ENCODE measurements at places on chromosomes 13 and 19.
A peak's percentile ranks its signal among the peaks of the same experiment; 100 is the strongest.

GRCh38 chr19:34808566-34808965, 35.6 kb upstream of the ZNF599 start:
- no peak for DNase-seq

DNA sequence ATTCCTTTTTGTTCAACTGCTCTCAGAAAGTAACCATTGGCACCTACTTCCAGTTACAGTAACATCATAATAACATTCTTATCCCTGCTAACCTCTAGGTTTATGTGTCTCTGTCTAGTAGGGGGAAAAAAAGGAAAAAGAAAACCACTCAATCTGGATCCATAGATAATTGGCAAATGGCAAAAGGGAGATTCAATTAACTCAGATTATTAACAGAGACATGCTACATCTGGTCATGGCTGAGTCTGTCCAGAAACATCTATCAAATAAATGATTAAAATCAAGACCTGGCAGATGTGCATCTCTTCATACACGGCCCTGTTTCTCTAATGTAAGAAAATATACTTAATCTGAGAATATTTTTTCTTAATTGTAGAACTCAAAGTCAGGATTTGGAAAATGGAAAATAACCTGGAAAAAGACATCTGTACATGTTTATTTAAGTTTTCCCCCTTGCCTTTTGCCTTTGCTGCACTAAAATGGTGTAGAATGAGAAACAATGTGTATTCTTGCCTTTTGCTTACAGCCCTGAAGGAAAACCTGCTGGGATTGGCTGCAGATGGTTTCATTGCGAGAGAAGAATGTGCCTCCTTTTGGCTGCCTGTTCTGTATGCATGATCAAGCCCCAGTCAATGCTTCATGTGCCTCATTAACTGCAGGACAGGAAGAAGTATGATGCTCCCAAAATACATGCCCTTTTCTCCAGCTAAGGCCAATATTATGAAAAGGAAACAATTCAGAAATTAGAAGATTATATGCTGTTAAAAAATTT, 921.6 kb upstream of the PCDH20 start:
- DNase-seq: no peak

GRCh38 chr13:22455036-22455435, 725.7 kb upstream of the SGCG start:
- DNase-seq: no peak

- DNase-seq: no peak
Observed at GRCh38 chr19:43330726-43331434, 22.6 kb upstream of the CD177 start.

GRCh38 chr13:26095846-26096610, 44.2 kb upstream of the SHISA2 start:
- DNase-seq: no peak

- no peak for DNase-seq
Observed at GRCh38 chr13:26021956-26022355, 29.9 kb downstream of the SHISA2 start.

- DNase-seq: peak; percentile 23
Observed at GRCh38 chr13:102870677-102871415, 25.0 kb downstream of the ERCC5 start.

DNA sequence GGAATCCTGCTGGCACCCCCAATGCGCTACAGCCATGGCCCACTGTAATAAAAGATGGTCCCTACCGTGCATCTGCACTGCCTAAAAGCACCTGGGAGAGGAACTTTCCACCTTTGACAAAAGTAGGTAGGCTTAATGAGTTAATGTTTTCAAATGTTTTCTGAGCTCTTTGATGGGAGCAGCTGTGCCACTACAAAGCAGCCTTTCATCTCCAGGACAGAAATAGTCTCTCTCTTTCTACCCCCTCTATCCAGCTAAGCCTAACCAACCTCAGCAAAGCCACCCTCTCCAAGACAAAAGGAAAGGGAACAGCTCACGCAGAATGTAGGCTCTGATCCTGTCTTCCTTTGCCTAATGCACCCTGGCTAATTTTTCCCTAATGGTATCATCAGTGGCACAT, 560.2 kb downstream of the UQCRFS1 start:
- no peak for DNase-seq

DNA sequence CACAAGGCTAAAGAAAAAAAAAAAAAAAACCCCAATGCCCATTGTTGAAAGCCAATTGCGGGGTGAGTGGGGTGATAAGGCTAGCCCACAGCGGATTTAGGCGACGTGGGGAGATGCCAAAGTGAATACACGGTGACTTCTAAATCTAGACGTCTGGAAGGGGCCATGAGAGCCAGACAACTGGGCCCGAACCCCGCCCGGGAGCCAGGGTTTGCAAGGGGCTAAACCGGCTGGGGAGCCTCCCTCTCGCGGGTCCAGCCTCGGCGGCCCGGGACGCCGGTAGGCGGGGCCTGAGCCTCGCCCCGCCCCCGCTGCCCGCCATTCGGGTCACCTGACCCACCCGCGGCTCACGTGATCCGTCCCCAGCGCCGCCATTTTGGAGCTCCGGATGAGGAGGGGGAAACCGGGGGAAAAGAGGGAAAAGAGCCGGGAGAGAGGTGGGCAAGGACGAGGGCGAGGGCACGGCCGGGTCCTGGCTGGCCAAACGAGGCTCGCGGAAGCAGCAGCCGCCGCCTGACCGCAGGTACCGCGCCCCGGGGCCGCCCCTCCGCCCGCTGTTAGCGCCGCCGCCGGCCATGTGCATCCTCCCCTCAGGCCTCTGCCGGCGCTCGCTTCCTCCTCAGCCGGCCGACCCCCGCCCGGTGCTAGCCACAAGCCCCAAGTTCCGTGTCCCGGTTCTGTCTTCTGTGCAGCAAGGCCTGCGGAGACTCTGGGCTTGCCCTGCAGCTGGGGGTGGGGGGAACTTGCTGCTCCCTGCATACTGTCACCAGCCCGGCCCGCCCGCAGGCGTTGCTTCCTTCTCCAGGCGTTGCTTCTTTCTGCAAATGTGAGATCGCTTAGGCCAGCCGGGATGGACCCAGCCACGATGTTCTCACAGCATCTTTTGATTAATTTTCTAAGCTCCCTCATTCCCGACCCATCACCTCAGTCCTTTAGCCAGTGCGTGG, at the start of gene ZNF507:
ZNF507 (plus strand) TSS at position 350 of the 947 bp plus-strand sequence. CDS start 7,221 bp downstream, outside the sequence.
- DNase-seq: peak; percentile 68

- no peak for DNase-seq
Observed at GRCh38 chr19:55590617-55591016, 8.7 kb downstream of the FIZ1 start.

- no peak for DNase-seq
Observed at GRCh38 chr19:15419413-15420025, 731 bp upstream of the AKAP8L start.

- no peak for DNase-seq
Observed at GRCh38 chr13:111925146-111925875, 141.6 kb upstream of the SOX1 start.

- DNase-seq: no peak
Observed at GRCh38 chr19:16153582-16154336, 10.3 kb downstream of the HSH2D start.

GRCh38 chr13:63632321-63632720, 2216.7 kb upstream of the PCDH20 start:
- DNase-seq: no peak

- DNase-seq: no peak
Observed at GRCh38 chr19:55684946-55685681, 10.1 kb downstream of the EPN1 start.

GRCh38 chr19:52566588-52566987, 3.5 kb upstream of the ZNF701 start:
- no peak for DNase-seq

DNA sequence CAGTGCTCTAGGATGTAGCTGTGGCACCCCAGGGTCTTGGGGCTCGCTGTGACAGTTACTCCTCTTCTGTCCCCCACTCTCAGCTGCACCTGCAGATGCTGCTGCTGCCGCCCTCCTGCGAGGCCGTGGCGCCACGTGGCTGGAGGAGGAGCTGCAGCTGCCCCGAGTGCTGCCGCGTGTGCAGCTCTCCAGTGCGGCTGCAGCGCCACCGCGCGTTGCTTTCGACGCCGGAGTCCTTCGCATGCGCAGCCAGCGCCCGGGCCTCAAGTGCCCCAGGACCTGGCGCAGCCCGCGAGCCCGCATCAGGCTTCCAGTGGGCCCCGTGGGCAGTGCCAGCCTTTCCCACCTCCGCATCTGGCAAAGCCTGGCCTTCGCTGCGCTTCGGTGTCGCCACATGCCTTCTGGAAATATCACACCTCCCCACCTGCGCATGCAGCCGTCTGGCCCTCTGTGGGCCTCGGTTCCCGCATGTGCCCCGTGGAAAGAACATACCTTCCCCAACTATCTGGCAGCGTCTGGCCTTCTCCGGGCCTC, 692 bp upstream of the ZNF580 start:
- no peak for DNase-seq

- no peak for DNase-seq
Observed at GRCh38 chr13:113001241-113002140, 32.5 kb downstream of the MCF2L start.

DNA sequence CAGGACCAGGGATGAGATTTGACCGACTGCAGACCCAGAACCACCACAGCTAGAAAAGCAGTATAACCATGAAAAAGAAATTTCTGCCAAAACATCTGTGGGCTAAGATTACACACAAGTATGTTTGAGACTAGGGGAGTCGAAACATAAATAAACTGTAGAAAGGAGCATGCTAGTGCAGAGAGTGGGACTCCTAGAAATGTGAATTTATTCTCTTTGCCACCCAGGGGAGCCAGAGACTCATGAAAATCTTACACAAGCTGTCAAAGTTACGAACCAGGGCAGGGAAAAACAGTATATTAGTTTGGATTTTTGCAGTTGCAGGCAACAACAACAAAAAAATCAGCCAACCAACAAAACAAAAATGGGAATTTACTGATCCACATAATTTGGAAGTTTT, 12.3 kb upstream of the HSPH1 start:
- DNase-seq: no peak

DNA sequence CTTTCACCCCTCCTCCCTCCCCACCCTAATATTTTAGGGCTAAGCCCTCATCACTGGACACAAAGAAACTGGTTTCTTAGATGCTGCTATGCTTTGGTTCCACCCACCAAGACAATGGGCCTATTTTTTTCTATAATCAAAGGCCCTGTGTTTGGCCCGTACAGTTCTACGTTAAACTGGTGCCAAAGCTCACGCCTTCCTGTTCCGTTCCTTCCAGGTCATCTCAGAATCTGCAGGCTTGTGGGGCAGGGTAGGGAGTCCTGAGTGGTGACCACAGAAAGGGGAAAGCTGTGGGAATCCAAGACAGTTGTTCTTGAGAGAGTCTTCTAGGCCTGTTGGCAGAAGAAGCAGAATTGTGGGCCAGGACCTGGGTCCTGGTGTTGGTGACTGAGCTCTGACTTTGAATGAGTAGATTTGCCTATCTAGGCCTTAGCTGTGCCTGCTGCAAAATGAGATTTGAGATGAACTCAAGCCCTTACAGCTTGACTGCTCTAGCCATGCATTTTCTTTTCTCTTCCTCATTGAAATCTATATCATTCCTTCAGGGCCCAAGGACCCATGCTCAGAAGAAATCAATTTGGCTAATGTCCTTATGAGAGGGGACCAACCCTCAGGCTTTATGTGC, 19.1 kb upstream of the CXCL17 start:
- DNase-seq: no peak

DNA sequence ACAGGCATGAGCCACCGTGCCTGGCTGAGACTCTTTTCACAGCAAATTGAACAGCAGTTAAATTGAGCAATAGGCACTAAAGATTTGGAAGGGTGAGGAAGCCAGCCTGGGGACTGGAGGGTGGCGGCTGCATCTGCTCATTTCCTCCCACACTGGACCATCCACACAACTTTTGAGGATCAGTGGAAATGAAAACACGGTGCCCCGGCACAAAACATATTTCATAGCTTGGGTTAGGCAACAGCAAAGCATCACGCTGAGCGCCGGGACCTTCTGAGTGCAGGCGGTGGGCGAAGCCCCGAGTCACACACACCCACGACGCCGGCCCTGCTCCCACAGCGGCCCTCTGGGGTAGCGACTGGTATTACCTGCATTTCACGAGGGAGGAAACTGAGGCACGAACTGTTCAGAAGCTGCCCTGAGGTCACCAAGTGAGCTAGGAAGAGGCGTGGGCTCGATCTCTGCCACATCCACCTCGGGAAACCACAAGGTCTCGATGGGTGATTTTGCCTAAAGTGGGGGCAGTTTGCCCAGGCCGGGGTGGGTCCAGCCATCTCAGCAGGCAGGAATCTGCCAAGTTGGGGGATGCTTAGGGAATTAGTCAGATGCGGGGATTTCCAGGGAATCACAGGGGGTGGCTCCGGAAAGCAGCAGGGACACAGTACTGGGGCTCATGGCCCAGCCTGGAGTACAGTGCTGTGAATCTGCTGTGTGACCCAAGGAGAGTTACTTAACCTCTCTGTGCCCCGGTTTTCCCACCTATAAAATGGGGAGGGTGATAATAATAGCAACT, 3.5 kb upstream of the SBNO2 start:
- DNase-seq: no peak

DNA sequence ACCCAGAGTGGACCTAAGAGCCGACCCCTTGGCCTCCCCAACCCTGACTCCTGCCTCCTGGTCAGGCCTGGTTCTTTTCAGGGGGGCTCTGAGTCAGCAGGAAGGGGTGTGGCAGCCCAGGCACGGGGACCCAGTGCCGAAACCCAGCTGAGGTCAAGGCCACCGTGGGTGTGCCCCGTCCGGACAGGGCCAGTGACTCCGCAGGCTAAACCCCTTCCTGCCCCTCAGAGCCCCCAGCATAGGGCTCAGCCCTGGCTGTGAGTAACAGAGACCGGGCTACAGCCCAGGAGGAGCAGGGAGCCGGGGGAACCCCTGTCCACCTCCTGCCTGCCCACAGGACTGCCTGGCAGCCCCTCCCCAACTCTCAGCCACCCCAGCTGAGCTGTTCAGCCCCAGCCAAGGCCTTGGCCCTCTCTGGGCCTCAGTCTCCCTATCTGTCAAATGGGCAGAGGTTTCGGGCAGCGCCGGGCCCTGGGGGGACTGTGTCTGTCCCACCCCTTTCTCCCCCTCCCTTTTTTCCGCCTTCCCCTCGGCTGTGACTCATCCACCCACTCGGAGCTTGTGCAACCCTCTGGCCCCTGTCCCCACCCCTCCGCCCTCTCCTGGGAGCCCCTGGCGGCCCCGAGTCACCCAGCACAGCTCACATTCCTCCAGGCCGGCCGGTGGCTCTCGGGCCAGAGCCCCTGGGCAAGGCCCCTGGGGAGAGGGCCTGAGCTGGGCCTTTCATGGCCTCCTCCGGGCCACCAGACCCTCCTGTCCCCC, 8.6 kb downstream of the ZBTB7A start:
- DNase-seq: no peak
